ENCODE measurements at places on chromosomes 3 and 15. TPM values are rescaled to one million over a fixed set of nuclear protein-coding genes. Genes with fewer than 3 reads are reported as not detected.

GRCh38 chr3:141795276-141795675 is 32.1 kb downstream of the GRK7 start:
- H3K4me1 ChIP-seq, result peaks cover 38% of the 10 kb centered on the region
- H3K27ac ChIP-seq, result peak overlapping the region; percentile 85
- no peak for DNase-seq
- H3K36me3 ChIP-seq, result no peaks in the 10 kb centered on the region
- H3K4me3 ChIP-seq, result no peak overlapping the region
- no peaks in the 10 kb centered on the region for H3K27me3 ChIP-seq

DNA sequence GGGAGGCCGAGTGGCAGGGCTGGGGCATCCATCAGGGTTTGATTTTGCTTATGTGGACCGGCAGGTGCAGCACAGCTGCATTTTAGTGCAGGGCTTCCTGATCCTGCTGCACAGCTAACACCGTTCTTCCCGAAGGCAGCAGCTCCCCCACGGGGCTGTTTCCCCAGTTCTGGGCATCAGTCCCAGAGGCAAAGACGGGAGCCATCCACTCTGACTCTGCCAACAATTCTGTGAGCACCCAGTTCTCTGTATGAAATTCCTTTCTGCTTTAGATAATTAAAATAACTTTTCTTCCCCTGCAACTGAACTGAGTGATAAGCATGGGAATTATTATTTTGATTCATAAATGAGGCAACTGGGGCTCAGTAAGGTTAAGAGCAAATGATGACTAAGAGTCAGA is 262.9 kb upstream of the ATP10A start:
- no peaks in the 10 kb centered on the region for H3K36me3 ChIP-seq
- no peak overlapping the region for H3K4me3 ChIP-seq
- H3K4me1 ChIP-seq, result no peaks in the 10 kb centered on the region
- H3K27ac ChIP-seq, result no peak overlapping the region

DNA sequence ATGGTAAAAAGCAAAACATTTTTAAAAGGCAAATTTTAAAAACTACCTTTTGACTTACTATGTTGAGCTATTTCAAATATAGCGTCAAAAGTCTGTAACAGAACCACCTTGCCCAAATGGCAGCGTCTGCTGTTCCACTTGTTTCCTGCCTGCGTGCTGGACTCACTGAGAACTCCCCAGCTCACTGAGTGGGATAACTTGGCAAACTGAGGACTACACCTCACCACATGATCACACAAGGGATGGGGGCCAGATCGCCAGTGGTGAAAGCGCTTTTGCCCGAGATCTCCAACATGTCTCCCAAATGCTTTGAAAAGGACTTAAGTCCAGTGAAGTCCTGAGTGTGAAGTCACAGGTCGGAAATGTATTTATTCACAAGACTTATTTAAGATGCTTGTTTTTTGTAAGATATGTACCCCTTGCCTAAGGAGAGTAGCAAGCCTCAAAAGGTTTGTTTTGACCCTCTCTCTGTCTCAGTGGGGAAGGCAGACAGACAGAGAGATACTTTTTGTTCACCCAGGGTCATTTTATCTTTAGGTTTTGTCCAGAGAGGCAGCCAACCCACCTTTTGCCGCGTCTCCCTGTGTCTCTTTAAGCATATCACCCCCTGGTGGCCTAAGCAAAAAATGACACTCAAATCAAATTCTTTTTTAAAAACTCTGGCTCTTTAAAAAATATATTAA is 192.6 kb downstream of the PDZRN3 start:
- no peaks in the 10 kb centered on the region for H3K4me1 ChIP-seq
- no peaks in the 10 kb centered on the region for H3K27me3 ChIP-seq
- H3K4me3 ChIP-seq, result peak overlapping the region; percentile 12
- peak; percentile 69 for DNase-seq
- no peaks in the 10 kb centered on the region for H3K36me3 ChIP-seq

DNA sequence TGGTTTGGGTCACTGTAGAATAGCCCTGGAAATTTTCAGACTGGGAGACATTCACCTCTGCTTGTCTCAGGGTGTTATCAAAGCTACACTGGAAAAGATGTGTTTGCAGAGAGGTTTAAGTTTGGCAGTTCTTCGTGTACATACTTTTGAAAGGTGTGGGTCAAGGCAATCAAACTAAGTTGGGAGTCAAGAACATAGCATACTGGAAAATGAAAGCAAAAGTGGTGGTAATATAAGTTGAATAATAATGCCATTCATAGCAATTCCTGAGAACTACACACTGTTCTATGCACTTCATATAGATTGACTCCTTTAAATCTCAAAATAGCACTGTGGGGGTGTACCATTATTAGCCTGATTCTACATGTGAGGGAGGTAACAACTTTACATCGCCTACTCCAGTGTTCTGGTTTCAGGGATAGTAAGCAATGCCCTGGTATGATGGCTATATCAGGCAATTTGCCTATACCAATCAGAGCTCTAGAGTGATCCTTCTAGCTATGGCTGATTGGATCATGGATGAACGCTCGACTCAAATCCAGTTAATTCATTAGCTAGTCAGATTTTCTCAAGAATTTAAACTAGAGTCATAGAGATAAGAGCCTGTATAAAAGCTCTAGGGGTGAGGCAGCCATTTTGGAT is 44.6 kb upstream of the RASGRP1 start:
- H3K4me1 ChIP-seq, result no peaks in the 10 kb centered on the region
- no peak overlapping the region for H3K27ac ChIP-seq
- H3K27me3 ChIP-seq, result no peaks in the 10 kb centered on the region

GRCh38 chr3:66863205-66864111 is 134.6 kb upstream of the KBTBD8 start:
- H3K4me1 ChIP-seq, result no peaks in the 10 kb centered on the region
- no peaks in the 10 kb centered on the region for H3K27me3 ChIP-seq
- H3K27ac ChIP-seq, result no peak overlapping the region
- H3K4me3 ChIP-seq, result no peak overlapping the region
- no peak for DNase-seq

The ACP3 gene
- total RNA-seq, result 1.5 TPM

The CNOT10 gene
- 33.5 TPM for total RNA-seq
